Stimulated activated CD4-positive, alpha-beta T cell treated with anti-CD3 and anti-CD28 coated beads, Interleukin-1b, Interleukin-23, amount 100 ng/mL, for 4 hours (primary cell): ENCODE measurements at places on chromosomes 3 and 15.
A peak's percentile ranks its signal among the peaks of the same experiment; 100 is the strongest.

- no peak for DNase-seq
Observed at GRCh38 chr3:194939949-194940770, 254.5 kb downstream of the FAM43A start.

GRCh38 chr3:43022121-43022520 lies 43.0 kb downstream of the GASK1A start:
- DNase-seq, result no peak

GRCh38 chr15:38186507-38186906 lies 66.1 kb upstream of the SPRED1 start:
- no peak for DNase-seq

GRCh38 chr3:141368062-141368924 lies at the start of gene ZBTB38:
TSS of gene ZBTB38 (plus strand) at chr3:141368504. CDS start at chr3:141442389, 73,885 bp downstream.
- DNase-seq, result no peak

DNA sequence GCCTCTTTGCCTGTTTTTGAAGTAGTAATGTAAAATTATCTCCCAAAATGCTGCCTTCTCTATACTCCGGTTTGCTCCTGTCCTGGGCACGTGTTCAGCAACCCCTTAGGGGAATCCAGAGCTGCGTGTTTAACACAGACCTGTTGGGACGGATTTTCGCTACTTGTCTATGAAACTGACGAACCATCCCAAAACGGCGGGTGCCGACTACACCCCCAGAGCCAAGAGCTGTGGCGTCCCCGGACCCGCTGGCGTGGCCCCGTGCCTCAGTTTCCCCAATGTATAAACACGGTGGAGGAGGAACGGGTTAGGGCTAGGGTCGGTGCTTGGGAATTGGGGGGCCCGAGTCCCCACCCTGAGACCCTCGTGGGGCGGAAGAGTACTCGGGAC lies 473 bp downstream of the FHIT start:
- DNase-seq, result no peak

DNA sequence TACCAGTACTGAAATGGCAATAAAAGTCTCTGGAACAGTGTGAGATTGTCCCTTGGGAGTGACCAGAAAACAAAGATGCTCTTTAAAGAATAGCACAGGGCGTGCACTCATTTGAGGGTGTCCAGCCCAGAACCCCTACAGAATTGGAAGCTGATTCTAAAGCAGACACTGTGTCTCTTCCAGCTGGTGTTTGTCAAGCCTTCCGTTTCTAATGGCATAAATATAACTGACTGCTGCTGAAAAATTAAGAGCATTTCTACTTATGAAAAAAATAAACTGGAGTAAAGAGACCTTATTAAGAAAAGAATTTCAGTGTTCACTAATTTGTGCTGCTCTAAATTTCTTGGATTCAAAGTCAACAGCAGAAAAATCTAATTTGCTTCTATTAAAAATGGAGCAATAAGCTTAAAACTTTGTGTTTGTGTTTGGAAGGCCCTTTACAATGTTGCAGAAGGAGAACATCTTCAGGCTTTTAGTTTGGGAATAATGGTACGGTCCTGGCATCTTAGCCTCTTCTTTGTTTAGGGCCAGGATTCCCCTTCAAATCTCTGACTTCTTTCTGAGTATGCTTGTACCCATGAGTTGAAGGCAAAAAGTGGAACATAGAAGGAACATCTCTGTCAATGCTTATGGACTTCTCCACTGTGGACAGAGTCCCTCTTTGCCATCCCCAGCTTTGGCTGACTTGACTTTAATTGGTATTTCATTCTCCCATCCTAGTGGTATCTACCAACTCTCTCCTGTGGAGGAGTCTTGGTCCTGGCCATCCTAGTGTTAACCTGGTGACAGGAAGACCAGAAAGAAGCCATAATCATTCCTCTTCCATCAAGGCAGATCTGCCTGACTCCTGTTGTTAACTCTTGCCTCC lies 65.9 kb downstream of the THSD4 start:
- DNase-seq, result no peak

- no peak for DNase-seq
Observed at GRCh38 chr3:59064276-59064675, 14.5 kb upstream of the CFAP20DC start.

DNA sequence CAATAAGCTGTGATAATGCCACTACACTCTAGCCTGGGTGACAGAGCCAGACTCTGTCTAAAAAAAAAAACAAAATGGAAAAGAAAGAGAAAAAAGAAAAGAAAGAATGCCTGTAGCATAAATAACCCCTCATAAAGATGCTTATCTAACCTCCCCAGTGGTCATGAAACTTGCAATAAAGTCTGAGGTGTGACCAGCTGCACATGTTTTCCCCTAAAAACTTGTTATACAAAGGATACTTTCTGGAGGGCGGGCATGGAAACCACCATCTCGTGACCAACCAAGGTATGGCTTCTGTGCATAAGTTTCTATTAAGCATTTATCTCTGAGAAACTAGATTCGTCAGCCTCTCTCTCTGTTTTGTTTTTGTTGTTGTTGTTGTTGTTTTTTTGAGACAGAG lies 21.8 kb downstream of the CCDC32 start:
- DNase-seq, result no peak

DNA sequence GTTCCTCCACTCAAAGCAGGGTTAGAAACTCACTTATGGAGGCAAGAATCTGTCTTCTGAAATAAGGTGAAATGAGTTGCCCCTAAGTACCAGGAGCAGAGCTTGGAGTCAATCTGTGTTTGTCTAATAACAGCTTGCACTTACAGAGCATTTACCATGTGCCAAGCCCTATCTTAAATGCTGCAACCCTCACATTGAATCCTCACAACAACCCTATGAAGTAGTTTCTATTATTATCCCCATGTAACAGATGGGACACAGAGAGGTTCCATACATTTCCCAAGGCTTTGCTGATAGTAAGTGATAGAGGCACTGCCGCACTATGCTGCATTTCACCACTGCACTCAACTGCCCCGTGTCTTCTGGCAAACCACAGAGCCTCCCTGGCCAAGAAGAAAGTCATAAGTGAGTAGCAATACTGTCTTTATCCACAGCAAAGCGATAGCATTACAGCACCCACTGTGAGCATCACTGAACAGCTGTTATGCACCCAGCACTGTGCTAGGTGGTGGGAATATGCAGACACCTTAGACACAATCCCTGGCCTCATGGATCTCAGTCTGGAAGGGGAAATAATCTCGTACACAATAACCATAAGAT lies 141.5 kb downstream of the SSR3 start:
- no peak for DNase-seq

DNA sequence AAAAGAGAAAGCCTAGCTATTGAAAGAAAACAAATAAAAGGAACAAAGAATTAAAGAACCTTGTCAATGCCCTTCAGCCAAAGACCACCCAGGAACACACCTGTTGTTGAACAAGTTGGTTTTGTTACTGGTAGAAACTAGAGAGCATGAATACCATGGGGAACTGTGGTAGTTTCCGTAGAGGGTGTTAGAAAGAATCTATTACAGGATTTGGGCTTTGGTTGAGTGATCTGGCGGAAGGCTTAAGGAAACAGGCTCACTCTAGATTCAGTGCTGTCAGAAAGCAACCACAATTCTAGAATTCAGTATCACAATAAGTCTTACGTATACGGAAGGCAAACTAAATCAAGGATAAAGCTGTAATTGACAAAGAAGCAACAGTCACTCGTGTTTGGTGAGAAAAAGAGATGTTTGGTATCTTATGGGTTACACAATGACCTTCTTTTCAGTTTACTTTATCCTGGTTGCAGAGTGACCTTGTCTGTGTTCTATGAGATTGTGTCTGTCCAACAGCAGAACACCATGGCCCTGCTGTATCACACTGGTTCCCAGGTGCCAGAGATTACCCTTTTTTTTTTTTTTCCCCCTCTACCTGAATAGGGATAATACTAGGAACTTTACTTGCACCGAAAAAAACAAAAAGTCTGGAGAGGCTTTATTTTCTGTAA lies 265.9 kb downstream of the SHQ1 start:
- DNase-seq, result no peak

- no peak for DNase-seq
Observed at GRCh38 chr3:181278468-181279238, 289.1 kb upstream of the DNAJC19 start.

DNA sequence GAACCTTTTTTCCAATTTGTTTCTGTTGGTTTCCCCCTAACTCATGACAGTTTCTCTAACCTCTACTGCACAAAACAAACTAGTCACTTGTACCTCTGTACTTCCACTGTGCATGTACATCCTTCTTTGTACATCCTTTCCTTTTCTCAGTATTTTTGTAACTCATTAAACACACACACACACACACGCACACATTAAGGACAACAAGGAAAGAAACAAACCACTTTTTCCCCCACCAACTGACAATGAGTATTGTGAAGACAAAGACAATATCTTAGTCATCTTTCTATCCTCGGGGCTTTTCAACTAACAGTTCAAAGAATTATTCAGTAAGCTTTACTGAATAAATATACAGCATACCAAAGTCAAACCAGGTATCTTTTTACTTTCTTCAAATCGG lies 170.5 kb downstream of the VPS13C start:
- DNase-seq, result no peak

GRCh38 chr3:67599821-67600220 lies 54.6 kb downstream of the SUCLG2 start:
- no peak for DNase-seq

GRCh38 chr15:74381481-74381880 lies 14.0 kb upstream of the CYP11A1 start:
- DNase-seq, result no peak

DNA sequence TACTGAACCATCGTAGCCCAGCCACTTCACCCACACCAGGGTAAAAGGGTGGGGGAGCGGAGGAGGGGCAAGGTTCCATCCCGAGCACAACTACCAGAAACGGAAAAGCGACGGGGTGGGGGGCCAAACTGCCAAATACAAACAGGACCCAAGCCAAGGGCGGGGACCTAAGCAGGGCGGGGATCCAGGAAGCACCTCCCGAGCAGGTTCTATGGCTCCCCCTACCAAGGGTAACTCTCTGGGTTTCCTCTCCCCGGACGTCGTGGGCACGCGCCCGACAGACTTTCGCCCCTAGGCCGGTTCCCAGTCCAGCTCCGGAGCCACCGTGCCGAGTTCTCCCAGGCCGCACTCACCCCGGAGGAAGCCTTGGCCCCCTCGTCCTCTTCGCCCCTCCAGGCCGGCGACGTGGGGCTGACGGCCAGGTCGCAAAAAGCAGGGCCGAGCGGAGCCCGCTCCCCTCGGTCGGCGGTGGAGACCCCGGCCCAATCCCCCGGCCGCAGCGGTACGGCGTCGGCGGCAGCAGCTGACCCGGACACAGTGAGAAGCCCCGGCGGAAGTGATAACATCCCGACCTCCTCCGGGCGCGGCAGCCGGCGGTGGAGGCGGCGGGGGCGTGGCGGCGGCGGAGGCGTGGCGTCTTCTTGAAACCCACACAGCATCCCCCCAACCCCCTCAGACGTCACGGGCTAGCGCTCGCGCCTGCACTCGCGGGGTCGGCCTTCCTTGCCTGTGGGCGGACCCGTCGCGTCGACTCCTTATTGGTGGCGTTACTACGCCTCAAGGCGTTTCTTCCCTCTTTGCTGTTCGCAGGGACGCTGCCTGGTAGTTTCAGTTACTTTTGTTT lies at the start of gene BNIP2:
Gene BNIP2, minus strand, starts transcription at position 539 of the 844 bp plus-strand sequence. CDS start 6,863 bp downstream, outside the sequence.
- DNase-seq, result peak; percentile 95

- no peak for DNase-seq
Observed at GRCh38 chr15:25905140-25905539, 42.0 kb upstream of the ATP10A start.

DNA sequence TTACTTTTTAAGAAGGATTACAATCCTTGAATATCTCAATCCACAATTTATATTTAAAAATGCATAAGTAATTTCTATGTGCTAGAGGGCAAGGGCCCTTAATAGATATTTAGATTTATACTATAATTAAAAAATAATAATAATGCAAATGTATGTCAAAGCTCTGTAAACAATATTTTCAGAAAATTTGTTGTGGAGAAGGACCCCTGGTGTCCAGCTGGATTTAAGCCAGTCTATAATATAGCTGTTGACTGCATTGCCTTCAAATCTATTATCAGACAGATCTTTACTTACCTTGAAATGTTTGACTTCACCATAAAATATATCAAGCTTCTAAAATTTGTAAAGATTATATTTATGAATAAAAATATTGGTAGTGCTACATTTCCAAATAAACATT lies 65.6 kb downstream of the ZBTB20 start:
- no peak for DNase-seq
